ENCODE measurements at places on chromosomes 13 and 19.

DNA sequence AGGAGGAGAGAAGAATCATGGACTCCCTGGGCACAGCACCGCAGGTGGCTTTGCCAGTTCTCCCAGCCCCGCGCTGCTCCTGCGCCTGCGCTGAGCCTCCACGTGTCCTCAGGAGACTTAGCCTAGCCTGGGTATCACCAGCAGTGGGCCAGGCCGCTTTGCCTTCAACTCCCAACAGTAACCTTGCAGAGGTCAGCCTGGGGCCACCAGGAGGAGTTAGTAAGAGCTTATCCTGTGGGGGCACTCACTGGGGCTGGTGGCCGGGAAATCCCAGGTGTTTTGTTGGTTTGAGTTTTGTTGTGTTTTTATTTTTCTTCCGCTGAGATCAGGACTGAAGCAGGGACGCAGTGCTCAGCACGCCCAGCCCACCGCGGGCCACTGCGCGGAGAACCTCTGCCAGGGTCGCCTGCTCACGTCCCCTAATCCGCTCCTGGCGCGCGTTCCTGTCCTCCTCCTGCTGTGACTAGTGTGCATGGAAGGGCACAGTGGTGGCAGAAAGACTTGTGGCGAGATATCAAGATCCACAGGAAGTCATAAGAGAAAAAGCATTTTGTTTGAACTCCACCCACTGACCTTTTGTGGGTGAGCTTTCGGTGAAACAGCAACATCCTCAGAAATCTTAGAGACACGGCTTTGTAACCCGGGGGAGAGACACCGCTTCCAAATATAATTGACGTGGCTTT, 207.4 kb upstream of the RFC3 start:
- DNase-seq, result peak; percentile 91

DNA sequence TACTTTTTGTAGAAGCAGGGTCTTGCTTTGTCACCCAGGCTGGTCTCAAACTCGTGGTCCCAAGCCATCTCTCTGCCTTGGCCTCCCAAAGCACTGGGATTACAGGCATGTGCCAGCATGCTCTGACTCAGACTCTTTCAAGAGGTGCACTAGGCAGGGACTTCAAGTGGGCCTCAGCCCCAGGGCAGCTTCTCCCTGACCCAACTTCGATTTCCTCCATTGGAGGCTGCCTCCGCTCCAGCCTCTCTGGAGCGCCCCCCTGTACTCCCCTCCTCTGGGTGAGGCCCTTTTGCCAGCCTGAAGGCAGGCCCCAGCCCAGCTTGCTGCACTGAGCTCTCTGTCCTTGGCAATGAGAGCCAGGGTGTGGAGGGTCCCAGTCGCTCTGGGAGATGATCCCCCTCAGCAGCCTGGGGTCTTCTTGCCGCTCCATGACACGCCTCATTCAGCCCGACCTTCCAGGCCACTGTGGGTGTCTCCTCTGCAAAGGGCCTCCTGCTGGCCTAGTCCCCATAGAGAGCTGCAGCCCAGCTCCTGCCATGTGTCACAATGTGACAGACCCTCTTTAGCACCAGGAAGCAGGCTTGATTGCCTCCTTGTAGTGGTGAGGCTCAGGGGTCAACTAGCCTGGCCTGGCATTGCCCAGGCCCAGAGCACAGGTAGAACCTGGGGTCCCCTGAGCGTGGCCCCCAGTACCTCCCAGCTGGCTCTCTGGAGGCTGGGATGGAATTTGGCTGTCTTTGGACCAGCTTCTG, 16.4 kb downstream of the CARM1 start:
- no peak for DNase-seq

GRCh38 chr13:77048681-77049080, 21.7 kb upstream of the FBXL3 start:
- DNase-seq, result no peak

GRCh38 chr13:110759710-110760109, 46.2 kb downstream of the ING1 start:
- DNase-seq, result no peak

DNA sequence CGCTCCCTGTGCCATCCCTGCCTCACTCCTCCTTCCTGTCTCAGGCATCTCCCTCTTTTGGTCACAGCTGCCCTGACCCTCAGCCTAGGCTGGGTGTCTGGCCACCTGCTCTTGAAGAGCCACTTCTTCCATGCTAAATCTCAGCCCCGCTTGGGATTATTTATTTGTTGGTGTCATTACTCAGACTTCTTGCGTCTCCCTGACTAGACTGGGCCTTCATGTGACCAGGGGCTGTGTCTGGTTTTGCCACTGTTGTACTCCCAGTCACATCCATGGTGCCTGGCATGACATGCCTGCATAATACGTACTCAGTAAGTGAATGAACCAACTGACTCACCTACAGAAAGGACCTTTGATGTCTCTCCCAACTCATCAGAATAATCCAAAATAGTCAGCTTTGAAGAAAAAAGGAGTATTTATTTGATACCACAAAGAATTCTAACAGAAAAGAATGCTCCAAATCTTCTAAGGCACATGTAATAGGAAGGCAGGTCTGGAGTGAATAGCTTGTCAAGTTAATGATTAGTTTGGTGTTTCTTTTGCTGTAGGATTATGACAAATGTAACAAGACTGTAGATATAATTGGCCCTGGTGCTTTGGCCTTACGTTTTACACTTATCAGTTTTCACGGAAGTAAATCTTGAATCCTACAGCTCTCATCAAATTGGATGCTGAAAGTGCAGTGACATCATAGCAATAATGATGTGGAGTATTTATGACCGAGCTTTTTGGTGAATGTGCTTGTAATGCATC, 84.0 kb downstream of the ALOX5AP start:
- no peak for DNase-seq

DNA sequence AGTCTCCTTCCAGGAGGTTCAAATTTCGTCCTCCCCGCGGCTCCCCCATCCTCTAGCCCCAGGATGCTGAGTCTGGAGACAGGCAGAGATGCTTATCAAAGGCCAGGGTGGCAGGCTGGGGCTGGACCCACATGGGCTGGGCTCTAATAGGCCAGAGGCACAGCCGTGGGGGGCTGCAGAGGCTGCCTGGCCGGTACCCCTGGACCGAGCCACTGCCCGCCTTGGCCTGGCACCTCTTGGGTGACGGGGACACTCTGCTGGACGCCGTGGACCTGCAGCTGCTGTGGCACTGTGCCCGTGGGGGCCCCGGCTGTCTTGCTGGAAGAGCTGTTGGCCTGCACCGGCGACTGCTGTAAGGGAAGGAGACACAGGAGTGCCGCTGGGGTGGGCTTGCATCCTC, 25.8 kb downstream of the RFX1 start:
- no peak for DNase-seq

GRCh38 chr13:110164706-110165105, 142.3 kb downstream of the COL4A1 start:
- DNase-seq, result no peak

- DNase-seq, result no peak
Observed at GRCh38 chr13:42977219-42977659, 14.8 kb downstream of the EPSTI1 start.

- no peak for DNase-seq
Observed at GRCh38 chr19:50287331-50287730, 41.8 kb downstream of the KCNC3 start.

DNA sequence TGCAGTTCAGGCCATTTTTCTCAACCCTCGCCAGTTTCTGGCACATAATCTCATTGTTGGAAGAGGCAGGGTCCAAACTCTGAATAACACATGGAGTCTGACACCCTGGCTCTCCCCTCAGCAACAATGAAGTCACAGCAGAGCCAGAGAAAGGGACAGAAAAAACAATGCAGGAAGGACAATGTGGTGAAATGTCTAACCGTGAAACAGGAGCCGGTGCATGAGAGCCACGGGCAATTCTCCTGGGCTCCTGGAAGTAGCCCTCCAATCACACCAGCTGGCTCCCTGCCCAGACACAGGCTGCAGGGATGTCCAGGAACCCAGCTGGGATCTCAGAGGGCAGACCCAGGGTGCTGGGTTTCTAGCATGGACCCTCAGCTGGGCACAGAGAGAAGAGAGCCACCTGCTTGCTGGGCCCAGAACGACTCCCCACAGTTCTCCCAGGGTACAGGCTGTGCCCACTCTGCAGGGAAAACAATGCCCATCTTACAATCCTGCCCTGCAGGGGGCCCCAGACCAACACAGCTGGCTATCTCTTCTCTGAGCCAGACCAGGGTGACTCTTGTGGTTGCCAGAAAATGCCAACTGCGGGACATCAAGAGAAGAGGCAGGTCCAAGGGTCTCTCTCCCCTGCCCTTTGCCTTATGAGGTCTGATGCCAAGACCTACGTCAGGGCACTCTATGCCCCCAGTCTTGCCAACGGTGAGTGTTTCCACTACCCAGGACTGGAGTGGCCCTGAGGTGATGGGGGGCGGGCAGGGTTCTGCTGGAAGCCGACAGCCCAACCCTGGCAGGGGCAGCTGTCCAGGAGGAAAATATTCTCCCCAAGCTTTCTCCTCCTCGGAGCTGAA, 64.5 kb downstream of the CEBPG start:
- no peak for DNase-seq

DNA sequence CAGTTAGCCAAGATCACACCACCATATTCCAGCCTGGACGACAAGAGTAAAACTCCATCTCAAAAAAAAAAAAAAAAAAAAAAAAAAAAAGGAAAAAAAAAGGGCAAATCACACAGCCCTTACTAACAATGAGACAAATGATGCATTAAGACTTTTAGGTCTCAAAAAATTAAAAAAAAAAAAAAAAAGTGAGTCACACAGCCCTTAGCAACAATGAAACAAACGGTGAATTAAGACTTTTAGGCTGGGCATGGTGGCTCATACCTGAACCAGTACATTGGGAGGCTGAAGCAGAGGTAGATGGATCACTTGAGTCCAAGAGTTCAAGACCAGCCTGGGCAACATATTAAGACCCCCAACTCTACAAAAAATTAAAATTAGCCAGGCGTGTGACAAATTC, 32.4 kb upstream of the EIF3G start:
- no peak for DNase-seq

GRCh38 chr19:39412867-39413271, 400 bp downstream of the PLEKHG2 start:
- DNase-seq, result no peak

- no peak for DNase-seq
Observed at GRCh38 chr19:1606138-1606651, 933 bp upstream of the UQCR11 start.

DNA sequence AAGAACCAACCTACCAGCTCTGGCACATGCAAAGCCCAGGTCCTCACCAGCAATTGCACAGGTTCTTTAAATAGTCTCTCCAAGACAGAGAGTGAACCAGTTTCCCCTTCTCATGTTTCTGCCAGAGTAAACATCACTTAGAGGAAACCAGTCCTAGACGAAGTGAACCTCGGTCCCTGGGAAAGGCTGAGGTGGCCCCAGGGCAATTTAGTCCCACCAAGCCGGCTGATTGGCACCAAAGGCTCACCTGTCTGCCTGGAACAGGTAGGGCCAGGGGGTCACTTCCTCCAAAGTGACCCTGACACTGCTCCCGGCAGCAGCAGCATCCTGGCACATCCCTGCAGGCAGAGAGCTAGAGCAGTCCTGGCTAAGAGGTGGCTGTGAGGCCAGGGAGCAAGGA, 122.9 kb upstream of the ZNF507 start:
- no peak for DNase-seq

DNA sequence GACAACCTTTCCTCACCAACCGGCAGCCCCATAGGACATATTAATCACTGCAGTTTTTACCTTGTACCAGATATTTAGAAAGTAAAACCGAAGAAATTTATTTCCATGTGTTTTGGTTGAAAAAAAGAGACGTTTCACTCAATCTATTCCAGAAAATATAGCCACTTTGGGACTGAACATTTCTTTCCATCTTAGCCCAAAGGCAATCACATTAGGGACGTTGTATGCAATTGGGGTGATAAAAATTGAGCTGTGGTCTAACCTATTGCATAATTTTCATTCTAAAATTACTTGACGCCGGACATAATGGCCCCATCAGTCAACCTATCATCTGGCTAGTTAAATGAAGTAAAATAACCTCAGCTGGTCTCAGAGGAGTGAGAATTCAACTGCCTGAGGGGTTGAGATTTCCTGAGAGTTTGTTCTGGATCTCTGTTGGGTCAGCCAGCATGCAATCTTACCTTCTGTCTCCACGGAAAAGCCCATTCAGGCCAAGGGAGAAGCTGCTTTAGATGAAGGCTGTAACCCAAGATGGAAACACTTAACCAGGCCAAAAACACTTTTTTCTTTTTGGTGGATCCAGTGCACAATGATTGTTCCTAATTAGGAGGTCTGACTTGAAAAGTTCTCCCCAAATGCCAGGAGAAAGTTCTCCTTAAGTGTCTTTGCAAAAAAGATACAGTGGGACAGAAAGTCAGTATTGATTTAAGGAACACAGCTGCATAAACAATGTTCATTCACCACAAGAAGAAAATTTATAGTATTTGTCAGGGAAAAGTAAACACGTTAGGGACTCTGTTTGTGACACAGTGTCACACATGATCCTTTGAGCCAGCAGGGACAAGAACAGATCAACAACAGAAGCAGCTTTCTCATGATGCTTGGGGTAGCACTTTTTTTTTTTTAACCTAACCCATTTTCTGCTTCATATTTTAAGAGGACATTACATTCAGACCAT, 34.1 kb downstream of the DLEU7 start:
- no peak for DNase-seq

- DNase-seq, result peak; percentile 66
Observed at GRCh38 chr19:49339301-49340068, 4.3 kb downstream of the CD37 start.

DNA sequence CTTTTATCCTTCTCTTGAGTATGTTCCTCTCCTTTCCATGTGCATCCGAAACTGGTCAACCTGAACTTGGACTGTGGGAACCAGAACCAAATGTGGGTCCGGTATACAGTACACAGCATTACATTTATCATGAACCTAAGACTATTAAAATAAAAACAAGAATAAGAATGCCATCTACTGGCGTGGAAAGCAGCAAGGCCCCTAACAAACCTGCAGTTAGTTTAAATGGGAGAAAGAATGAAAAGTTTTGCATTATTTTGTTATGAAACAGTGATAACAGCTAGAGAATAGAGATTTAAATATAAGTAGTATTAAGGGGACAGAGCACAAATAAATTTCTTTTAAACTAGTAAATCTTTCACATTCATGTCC, 159.5 kb downstream of the RBM26 start:
- peak; percentile 64 for DNase-seq

DNA sequence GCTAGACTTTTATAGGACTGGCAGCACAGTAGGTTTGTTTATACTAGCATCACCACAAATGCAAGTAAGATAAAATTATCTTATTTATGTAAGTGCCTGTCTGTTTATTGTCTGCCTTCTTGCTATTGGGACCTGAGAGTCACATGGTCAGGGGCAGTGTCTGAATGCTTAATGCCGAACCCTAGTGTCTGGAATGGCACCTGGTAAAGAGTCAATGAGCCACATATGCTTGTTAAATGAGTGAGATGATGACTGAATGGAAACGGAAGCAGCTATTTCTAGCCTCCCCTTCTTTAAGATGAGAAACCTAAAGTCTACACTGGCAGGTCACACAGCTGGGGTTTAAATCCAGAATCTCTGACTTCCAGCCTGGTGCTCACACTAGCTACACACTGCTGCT, 92.2 kb downstream of the STOML3 start:
- DNase-seq, result no peak

- DNase-seq, result no peak
Observed at GRCh38 chr13:111241006-111241755, 79.3 kb upstream of the TEX29 start.

DNA sequence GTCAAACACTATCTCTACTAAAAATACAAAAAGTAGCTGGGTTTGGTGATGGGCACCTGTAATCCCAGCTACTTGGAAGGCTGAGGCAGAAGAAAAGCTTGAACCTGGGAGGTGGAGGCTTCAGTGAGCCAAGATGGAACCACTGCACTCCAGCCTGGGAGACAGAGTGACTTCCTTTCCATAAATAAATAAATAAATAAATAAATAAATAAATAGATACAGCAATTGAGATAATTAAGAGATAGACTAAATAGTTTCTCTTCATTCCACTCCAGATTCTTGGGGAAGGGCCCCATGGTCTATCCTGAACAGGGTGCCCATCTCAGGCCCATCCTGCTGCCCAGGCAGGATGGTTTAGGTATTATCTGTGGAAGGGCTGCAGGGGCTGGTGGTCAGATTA, 24.0 kb upstream of the FARP1 start:
- DNase-seq, result no peak
